ENCODE measurements at places on chromosomes 7 and 10.

DNA sequence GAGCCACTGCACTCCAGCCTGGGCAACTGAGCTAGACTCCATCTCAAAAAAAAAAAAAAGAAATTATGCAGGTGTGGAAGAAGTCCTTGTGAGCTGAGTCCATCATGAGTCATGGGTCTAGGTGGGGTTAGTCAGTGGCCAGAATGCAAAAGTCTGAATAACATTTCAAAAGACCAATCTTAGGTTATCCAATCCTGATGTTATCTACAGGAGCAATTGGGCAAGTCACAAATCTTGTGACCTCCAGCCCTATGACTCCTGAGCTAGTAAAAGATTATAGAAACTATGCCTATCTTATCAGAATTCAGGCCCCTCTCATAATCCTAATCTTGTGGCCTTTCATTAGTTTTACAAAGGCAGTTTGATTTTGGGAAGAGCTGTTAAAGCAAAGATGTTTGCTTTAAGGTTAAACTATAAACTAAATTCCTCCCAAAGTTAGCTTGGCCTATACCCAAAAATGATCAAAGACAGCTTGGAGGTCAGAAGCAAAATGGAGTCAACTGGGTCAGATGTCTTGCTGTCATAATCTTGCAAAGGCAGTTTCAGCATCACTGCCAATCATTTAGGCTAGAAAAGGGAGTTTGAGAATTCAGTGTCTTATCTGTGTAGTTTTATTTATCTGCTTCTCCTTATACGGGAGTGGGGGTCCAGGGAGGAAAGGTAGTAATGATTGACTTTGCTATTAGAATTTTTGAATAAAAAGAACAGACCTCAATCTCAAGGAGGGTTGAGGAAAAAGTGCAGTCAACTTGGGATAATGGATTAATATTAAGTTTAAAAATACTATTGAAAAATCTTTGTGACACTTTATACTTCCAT lies 71.2 kb upstream of the TRIM24 start:
- no peak for DNase-seq

- DNase-seq: no peak
Measured at GRCh38 chr10:70317943-70318318, 34.1 kb upstream of the NPFFR1 start.

GRCh38 chr10:105181626-105182025 lies 540.5 kb downstream of the SORCS3 start:
- DNase-seq: no peak

- DNase-seq: no peak
Measured at GRCh38 chr7:77989981-77990566, 191.5 kb downstream of the PHTF2 start.

DNA sequence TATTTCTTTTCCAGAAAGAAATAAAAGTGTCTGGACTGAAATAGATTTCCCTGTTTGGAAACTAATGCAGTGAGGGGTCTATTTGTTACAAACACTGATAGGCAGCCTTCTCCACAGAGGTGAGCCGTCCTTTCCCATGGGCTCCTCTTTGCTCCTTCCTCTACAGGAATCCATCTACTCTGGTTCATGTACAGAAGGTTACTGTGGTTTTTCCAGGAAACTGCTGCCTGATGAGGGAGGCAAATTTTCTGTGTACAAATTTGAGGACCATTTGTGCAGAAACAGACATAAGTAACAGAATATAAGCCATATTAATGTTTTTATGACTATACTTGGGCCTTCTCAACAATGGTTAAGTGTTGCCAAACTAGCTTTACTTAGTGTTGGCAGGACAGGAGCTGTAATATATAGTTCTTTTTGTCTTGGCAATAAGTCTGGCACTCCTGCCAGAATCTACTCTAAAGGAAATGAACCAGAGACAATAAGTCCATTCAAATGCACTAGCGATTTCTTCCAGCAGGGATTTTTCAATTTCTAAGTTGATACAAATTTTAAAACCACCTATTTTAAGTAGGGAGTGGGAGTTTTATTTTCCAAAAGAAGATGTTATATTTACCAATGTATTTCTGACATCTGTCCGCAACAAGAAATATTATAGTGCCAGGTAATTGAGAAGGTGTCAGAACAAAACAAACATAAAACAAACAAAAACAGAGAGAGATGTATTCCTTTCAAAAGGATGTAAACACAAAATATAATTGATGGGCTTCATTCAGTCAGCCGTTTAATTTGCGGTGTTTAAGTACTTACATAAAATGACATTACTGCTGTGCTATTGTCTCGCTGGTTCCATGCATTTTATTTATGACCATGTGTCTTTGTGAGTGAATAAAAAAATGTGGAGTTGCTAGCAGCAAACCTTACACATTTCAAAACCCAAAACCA lies 91.0 kb upstream of the NFE2L3 start:
- peak; percentile 60 for DNase-seq

- DNase-seq: no peak
Measured at GRCh38 chr7:112779667-112780066, 10.5 kb downstream of the TMEM168 start.

DNA sequence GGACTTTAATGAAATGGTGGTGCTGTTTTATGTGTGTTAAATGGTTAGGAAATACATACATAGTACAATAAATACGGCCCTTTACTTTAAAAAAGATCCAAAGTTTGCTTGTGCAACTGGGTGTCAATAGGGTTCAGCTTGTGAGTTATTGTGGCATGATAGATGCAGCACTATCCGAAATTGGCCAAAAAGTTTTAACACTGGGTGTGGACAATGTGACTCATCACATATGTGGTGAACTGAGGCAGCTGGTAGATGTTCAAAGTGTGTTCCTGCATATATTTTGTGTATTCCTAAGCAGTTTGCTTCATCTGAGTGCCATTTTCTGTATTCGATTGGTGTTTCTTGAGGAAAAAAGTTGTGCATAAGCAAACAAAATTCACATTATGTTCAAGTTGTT lies 473.1 kb downstream of the KIF20B start:
- DNase-seq: no peak
